Fibroblast of mammary gland (primary cell): ENCODE measurements at places on chromosomes 16 and 17.
A peak's percentile ranks its signal among the peaks of the same experiment; 100 is the strongest.

- DNase-seq: peak; percentile 11
Observed at GRCh38 chr16:12236589-12236988, 260.1 kb downstream of the SNX29 start.

DNA sequence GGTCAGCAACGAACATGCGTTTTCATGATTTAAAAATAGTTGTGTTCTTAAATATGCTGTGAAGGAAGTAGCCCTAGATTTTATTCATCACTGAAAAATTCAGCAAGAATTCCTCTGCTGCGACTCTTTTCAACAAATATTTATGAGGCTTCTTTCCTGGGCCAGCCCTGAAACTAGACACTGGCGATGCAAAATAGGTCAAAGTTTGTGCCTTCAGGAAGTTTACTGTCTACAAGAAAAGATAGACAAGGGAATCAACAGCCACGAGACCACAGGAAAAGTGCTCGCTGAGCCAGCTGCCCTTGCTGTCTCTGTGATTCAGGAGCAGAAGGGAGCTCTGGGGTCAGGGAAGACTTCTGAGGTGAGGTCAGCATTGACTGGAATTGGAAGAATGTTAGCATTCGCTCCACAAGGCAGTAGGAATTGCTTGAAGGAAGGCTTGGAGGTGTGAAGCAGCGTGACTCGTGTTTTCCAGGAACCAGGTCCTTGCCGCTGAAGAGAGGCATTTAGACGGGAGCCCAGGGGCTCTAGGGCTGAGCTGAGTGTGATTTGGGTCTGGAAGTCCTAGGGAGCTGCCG lies 1.9 kb upstream of the RPL26 start:
- DNase-seq: peak; percentile 86

- DNase-seq: no peak
Observed at GRCh38 chr17:62676952-62677596, 49.6 kb downstream of the MRC2 start.

DNA sequence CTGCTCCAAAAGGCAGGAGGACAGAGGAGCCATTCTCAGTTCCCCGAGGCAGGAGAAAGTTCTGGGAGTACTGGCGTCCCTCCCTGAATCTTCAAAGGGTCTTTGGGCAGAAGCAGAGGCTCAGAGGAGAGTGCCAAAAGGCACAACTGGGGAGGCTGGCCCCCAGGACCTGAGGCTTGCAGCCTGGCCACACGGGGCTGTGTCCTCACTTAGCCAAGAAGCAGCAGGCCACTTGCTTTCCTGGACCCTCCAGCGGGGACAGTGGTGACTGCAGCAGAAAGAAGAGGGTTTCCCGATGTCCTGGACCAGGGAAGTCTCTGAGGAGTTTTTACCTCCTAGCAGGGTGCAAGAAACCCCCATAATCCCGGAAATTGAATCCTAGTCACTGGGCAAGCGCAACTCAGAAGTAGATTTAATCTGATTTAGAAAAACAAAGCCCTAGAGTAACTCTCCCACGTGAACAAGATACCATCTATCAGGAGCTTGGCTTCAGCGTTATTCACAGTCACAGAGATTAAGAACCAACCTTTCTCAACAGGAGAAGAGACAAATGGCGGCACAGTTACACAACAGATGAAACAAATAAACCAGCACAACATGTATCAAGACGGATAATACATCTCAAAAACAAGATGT lies 25.5 kb upstream of the BCO1 start:
- no peak for DNase-seq

GRCh38 chr16:56075732-56076388 lies 115.4 kb upstream of the GNAO1 start:
- no peak for DNase-seq
